ENCODE measurements at places on chromosomes 4 and X.

DNA sequence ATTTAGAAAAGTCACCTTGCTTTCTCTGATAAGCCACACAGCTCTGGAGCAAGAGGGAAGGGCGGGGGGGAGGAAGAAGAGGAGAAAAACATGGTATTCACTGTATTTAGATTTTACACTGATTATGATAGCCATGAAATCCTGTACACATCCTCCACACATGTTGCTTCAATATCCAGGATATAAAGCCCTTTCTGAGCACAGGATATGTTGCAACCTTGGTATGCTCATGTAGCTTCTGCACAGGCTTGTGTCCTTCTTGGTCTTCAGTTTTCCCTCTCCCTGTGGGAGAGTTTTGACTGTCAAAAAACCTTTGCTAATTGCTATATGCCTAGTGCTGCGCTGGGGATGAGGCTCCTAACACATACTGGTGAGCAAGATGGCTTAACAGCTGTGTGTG, 61.9 kb upstream of the DAPP1 start:
- DNase-seq: no peak

DNA sequence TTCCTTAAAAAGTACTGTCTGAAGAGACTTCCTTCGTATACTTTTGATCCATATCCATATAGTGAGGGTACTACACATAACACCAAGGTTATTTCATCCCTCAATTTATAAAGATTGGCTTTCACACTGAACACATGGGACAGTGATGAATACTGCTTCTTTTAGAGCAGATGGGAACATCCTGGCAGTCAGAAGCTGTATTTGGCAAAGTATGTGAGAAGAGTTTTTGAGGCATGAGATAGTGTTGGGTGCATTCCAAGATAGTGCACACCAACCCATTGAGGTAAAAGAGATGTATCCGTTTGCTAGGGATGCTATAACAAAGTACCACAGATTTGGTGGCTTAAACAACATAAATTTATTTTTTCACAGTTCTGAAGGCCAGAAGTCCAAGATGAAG, 141.1 kb downstream of the MOSPD2 start:
- DNase-seq: no peak

DNA sequence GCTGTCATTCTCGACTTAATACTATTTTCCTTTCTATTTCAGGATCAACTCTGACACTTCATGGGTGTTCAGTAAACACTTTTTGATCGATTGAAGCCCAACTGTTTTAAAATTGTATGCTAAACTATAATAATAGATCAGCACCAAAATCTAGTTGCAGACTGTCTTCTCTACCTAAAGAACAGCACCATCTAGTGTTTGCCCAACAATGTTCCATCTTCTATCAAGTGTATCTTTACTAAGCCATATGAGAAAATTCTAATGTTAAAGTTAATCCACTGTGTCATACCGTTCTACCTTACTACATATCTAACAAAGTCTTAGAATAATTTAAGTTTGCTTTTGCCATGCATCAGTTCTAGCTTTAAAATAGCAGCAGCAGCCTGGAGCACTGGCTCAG, 113.0 kb upstream of the PRDX4 start:
- no peak for DNase-seq

- DNase-seq: no peak
Measured at GRCh38 chr4:18571301-18571761, 549.8 kb upstream of the LCORL start.

DNA sequence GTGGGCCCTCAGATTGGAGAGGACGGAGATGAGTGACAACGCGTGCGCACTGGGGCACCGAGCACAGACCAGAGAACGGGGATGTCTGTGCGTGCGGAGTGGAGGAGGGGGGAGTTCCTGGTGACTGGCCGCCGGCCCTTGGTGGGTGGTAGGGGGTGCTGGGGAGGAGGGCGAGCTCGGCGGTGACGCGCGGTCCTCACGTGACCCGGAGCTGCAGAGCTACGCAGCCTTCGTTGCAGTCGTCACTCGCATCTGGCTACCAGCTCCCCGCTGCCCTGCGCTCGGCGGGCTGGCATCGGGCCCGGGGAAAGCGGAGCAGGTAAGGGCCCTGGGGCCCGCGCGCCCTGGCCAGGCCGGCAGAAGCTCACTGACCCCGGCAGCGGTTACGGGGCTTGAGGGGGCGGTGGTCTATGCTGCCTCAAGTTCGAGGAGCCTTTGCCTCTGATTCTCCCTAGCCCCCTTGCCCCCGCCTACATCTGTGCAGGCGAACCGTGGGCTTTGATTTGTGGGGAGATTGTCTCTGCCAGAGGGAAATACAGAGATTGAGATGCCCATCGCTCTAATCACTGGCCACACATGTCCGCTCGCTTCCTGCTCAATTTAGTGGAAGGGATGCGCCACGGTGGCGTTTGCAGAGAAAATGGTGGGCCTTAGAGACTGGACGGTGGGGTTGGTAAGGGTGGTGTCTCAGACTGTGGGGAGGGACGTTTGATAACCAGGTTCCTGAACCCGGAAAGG, at the start of gene ARMCX4:
Gene ARMCX4, plus strand, starts transcription at position 245 of the 738 bp plus-strand sequence. CDS start 3,134 bp downstream, outside the sequence.
- DNase-seq: no peak

- DNase-seq: no peak
Measured at GRCh38 chrX:20633451-20633850, 366.7 kb upstream of the RPS6KA3 start.

GRCh38 chr4:156949373-156949814, 22.2 kb downstream of the PDGFC start:
- no peak for DNase-seq

DNA sequence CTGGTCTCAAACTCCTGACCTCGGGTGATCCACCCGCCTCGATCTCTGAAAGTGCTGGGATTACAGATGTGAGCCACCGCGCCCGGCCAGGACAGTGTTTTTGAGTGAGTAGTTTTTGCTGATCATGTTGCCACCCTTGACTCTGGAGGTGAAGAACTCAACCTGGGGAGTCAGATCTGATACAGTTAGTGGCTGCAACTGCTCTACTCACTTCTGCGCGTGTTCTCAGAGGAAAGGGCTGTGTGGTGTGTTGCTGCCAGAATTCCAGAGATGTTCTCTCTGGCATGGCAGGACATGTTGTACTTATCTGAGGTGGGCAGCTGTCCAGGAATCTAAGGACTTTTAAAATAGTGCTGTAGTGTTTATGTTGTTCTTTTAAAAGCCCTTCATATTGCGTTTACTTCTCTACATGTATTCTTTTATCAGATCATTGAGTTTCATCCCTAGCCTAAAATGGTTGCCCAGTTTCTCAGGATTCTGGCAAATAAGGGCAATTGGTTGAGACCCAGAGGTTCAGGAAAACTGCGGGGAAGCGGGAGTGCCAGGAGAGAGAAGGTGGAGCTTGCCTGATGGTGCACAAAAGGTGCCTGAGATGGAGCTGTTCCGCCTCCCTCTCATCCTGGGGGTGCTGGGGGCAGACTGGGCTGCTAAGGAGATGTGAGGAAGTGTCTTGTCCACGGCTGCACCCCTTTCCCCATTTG, 97.7 kb downstream of the ARHGAP10 start:
- no peak for DNase-seq

- no peak for DNase-seq
Measured at GRCh38 chr4:81963763-81964020, 410.1 kb downstream of the HNRNPD start.
